Natural killer cell (primary cell): ENCODE measurements at places on chromosomes 16 and 17. TPM values are rescaled to one million over a fixed set of nuclear protein-coding genes. Genes with fewer than 3 reads are reported as not detected.
A peak's percentile ranks its signal among the peaks of the same experiment; 100 is the strongest.

HBM gene
- total RNA-seq = not detected

SUZ12 gene
- 37.0 TPM for total RNA-seq

GRCh38 chr16:50045412-50045811, 20.4 kb upstream of the HEATR3 start:
- no peak overlapping the region for H3K27ac ChIP-seq
- H3K27me3 ChIP-seq = no peaks in the 10 kb centered on the region
- H3K4me1 ChIP-seq = no peaks in the 10 kb centered on the region
- no peak overlapping the region for H3K4me3 ChIP-seq
- DNase-seq = no peak

- H3K27me3 ChIP-seq = no peaks in the 10 kb centered on the region
- no peaks in the 10 kb centered on the region for H3K4me1 ChIP-seq
- no peak overlapping the region for H3K27ac ChIP-seq
Measured at GRCh38 chr16:79847101-79847500, 246.6 kb upstream of the MAF start.

- peaks cover 41% of the 10 kb centered on the region for H3K36me3 ChIP-seq
- no peaks in the 10 kb centered on the region for H3K27me3 ChIP-seq
- H3K4me3 ChIP-seq = no peak overlapping the region
- H3K4me1 ChIP-seq = no peaks in the 10 kb centered on the region
- no peak for DNase-seq
Measured at GRCh38 chr16:87409153-87409552, 17.0 kb downstream of the MAP1LC3B start.

GRCh38 chr16:10511829-10512228, 68.6 kb downstream of the EMP2 start:
- no peak for DNase-seq
- H3K27me3 ChIP-seq = peaks cover 2% of the 10 kb centered on the region
- no peaks in the 10 kb centered on the region for H3K36me3 ChIP-seq
- H3K4me3 ChIP-seq = no peak overlapping the region

DNA sequence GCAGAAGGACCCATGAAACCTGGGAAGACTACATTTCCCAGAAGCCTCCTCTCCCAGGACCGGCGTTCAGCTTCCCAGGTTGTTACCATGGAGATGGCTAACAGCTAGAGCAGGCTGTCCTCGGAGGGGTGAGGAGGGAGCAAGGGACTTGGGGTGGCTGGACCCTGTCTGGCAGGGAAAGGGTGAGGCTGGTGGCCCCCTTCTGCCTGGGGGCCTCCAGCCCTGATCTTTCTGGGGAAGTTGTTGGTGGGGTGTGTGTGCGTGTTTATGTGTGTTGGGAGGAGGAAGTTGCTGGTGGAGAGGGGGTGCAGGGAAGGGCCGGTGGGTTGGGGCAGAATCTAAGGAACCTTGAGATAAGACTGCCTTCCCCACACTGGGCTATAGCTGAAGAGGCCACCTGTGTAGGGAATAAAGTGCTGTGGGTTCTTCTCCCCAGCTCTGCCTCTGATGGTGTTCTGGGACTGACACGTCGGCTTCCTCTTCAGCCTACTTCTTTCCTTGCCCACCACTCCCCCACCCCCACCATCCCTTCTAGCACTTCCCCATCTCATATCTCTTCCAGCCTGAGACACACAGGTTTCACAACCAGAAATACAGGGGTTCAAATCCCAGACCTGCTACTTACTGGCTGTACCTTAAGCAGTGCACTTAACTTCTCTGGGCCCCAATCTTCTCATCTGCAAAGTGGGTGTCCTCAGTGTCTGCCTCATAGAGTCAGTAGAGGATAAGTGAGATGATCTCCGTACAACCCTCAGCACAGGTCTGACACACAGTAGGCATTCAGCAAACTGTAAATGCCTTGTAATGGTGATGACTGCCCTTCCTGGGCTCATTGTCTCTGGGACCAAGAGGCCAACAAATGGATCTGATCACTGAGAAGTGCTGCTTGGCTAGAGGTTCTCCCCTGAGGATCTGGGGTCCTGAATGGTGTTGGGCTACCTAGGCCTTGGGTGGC, at the start of gene DRC7:
DRC7 (plus strand) TSS at position 82 of the 955 bp plus-strand sequence. CDS start 3,144 bp downstream, outside the sequence.
- H3K27ac ChIP-seq = no peak within 1 kb of the TSS
- no peaks in the 10 kb centered on the region for H3K27me3 ChIP-seq
- H3K36me3 ChIP-seq = no peaks in the 10 kb centered on the region
- peak within 1 kb of the TSS; percentile 1 for H3K4me3 ChIP-seq
- peaks cover 27% of the 10 kb centered on the region for H3K4me1 ChIP-seq

- no peaks in the 10 kb centered on the region for H3K4me1 ChIP-seq
- H3K4me3 ChIP-seq = no peak overlapping the region
- H3K27ac ChIP-seq = no peak overlapping the region
- H3K36me3 ChIP-seq = no peaks in the 10 kb centered on the region
- H3K27me3 ChIP-seq = no peaks in the 10 kb centered on the region
- no peak for DNase-seq
Measured at GRCh38 chr17:39938140-39938869, 10.8 kb downstream of the LRRC3C start.
